ENCODE measurements at places on chromosomes 5 and 9.

DNA sequence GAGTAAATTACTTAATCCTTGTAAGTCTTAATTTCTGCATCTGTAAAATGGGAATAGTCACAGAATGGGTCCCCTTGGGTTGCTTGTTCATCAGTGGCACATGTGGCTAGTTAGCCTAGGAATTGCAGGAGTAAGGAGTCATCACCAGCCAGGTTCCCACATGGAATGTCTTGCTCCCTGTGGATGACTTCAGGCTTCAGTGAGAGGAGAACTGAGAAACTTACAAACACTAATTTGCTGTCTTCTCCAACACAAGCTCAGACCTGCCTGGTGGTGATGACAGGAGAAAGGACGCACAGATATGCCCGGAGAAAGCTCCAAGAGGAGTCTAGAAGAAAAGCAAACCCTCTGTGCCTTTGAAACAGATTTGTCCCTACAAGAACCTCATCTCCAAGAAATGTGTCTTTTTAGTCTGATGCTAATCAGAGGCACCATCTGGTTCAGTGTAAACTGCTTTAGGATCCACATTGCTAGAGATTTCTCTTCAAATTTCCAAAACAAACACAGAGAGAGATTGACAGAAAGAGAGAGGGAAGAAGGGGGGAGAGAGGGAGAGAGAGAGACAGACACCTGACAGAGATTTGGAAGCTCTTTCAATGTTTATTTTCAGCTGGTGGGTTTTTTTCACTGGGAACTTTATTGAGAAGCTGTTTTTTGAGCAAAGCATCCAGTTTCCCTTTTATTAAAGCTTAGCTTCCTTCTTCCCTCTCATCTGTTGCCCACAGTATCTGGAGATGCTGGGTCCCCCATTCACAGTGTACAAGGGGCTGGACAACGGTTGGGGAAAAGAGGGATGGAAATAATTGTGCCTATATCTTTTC is 128.3 kb downstream of the DOCK2 start:
- peak; percentile 93 for DNase-seq

DNA sequence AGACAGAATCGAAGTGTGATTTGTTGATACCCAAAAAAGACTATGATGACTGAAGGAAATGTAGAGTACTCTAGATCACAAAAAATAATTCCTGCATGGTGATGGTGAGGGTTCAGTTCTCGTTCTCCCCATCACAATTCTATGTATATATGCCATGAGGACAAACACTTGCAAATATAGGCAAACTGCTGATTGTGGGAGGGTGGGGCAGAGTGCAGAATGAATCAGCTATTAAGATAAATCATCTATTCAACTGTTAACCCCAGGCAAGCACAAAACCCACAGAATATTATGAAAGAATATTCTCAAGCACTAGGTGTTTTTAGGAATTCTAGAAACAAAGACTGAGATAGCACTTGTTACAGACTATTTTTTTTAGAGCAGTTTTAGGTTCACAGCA is 13.9 kb upstream of the UBLCP1 start:
- DNase-seq: peak; percentile 50

DNA sequence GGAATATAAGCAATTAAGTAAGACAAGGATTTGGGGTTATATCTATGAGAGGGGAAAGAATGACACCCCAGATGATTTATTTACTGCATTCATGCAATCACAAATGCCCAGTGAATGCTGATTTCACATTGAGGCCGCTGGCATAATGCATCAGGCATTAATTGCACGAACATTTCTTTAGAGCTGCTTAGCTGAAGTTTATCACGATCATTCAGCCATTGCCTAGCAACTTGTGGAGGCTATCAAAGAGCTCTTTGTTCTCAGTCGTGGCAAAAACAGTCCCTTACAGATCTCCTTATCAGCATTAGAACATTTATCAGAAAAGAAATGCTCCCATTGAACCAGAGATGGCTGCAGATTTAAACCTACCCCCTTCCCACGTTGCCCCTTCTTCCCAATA is 88.7 kb upstream of the PRRC1 start:
- no peak for DNase-seq

GRCh38 chr5:141785135-141785534 is 93.1 kb downstream of the PCDH1 start:
- no peak for DNase-seq

GRCh38 chr9:69469136-69469535 is 144.1 kb downstream of the ENTREP1 start:
- no peak for DNase-seq

GRCh38 chr5:172335721-172336120 is 52.2 kb upstream of the UBTD2 start:
- no peak for DNase-seq

- DNase-seq: peak; percentile 46
These were observed 73.6 kb upstream of the DAB2 start for GRCh38 chr5:39498278-39498952.

DNA sequence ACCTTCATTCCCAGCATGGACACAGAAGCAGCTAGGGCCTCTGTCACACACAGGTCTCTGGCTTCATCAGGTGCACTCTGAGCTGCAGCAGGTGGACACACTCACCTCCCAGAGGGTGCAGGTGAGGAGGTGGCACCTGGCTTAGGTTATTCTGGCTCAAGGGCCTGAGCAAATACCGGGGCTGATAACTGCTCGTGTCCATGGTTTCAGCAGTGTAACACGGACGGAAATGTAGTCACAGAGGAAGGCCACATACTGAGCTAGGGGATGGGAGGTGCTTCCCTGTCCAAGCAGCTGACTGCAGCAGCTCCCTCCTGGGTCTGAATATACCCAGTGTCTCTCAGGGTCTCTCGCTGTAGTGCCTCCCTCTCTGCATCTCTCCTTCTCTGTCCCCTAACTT is 5.7 kb downstream of the PHF2 start:
- no peak for DNase-seq
